Foreskin keratinocyte (primary cell): ENCODE measurements at places on chromosomes 7 and 10. TPM values are rescaled to one million over a fixed set of nuclear protein-coding genes. Genes with fewer than 3 reads are reported as not detected.

ELMO1 gene
- polyA plus RNA-seq = not detected in 2 replicates

ODAD2 gene
- polyA plus RNA-seq = 0.14 and 0.15 TPM in 2 replicates

MUC12 gene
- polyA plus RNA-seq = 0.66 and 1.1 TPM in 2 replicates

FGL2 gene
- polyA plus RNA-seq = not detected in 2 replicates

- peak; percentile 66 for DNase-seq
These were observed 11.4 kb upstream of the HSPA12A start for GRCh38 chr10:116753759-116754158.

- no peak for DNase-seq
These were observed 100.8 kb downstream of the MKI67 start for GRCh38 chr10:128025437-128025836.

- peak; percentile 14 for DNase-seq
These were observed 87.1 kb downstream of the POLR1F start for GRCh38 chr7:19621740-19622139.

- DNase-seq = no peak
These were observed 25.8 kb downstream of the DENND10 start for GRCh38 chr10:119129721-119130120.

DNA sequence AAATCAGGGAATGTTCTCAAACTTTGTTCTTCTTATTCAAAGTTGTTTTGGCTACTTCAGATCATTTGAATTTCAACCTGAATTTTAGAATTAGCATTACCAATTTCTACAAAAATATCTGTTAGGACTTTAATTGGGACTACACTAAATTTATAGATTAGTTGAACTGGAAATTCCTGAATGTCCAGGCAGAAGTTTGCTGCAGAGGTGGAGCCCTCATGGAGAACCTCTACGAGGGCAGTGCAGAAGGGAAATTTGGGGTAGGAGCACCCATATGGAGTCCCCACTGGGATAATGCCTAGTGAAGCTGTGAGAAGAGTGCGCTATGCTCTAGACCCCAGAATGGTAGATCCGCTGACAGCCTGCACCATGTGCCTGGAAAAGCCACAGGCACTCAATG is 22.8 kb upstream of the AGMO start:
- DNase-seq = no peak

GRCh38 chr7:154744256-154744860 is 258.6 kb downstream of the PAXIP1 start:
- DNase-seq = no peak

DNA sequence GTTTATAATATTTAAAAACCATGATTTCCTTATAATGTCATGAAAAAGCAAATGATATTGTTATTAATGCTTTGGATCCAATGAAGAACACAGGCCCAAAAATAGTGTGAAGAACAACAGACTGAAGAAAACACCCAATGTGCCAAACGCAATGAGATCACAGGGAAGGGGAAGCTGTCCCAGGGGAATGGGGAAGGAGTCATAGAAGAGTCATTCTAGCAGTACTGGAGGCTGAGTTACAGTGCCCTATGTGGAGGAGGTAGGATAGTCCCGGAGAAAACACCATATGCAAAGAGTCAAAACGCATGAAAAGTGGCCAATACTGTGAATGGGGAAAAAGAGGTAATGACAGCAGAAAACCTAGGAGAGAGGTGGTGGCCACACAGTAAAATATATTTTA is 50.9 kb downstream of the TPK1 start:
- no peak for DNase-seq

DNA sequence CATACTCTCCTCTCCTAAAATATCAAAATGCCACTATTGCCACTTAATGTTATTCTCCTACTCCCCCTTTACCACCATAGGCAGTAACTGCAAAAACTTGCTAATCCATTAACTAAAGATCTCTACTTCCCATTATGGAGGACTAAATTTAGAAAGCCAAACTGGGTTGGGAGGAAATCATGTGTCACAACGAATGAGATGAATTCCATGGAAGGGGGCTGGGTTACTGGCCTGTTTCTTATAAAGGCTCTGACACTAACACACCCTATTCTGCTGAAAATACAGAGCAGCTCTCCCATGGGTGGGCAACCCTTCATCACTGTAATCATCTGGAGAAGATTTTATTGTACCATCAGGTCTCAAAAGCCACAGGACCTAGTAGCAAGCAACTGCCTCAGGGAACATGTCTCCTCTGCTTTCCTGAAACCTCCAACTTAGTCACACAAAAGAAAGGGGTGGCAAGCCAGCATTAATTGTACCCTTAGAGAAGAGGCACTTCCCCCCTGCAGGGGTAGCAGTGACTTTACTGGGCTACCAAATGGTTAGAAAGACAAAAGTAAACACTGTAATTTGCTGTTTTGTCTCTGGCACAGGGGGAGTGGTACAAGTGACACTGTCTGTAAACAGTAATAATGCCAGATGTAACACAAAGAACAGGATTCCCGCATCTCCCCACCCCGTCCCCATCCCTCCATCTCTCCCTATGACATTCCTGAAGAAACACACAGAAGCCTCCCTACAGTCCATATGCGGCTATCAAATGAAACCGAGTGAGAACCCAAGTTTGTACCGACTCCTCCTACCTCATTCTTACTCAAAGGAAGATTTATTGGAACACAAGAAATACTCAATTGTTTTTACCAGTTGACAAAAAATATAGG is 81.6 kb downstream of the ARMH3 start:
- no peak for DNase-seq

GRCh38 chr10:127578961-127579305 is 29.8 kb downstream of the NPS start:
- DNase-seq = no peak

DNA sequence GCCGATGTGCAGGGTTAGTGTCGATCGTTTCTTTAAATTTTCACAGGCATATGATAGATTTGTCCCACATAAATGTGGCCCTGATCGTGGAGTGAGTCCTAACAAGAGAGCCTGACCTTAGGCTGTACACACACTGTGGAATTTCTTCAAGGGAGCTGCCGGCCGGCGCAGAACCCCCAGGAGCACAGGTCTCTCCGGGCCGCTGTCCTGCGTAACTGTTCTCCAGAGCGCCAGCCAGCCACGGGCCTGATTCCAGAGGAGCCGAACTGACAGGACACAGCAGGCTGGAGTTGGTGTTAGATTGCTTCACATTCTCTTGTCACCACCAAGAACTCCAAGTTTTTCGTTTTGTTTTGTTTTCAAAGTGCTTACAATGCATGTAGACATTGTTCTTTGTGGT is 37.3 kb downstream of the SHH start:
- no peak for DNase-seq

GRCh38 chr10:86344714-86345161 is 21.9 kb downstream of the GRID1 start:
- no peak for DNase-seq

- DNase-seq = peak; percentile 84
These were observed 74.6 kb upstream of the FRMD4A start for GRCh38 chr10:14405076-14406065.

GRCh38 chr10:50417486-50417885 is 166.2 kb upstream of the ASAH2 start:
- DNase-seq = no peak

- DNase-seq = no peak
These were observed 267.7 kb downstream of the MAD1L1 start for GRCh38 chr7:1964913-1965578.

- no peak for DNase-seq
These were observed 242.7 kb downstream of the FOXP2 start for GRCh38 chr7:114657279-114657678.

DNA sequence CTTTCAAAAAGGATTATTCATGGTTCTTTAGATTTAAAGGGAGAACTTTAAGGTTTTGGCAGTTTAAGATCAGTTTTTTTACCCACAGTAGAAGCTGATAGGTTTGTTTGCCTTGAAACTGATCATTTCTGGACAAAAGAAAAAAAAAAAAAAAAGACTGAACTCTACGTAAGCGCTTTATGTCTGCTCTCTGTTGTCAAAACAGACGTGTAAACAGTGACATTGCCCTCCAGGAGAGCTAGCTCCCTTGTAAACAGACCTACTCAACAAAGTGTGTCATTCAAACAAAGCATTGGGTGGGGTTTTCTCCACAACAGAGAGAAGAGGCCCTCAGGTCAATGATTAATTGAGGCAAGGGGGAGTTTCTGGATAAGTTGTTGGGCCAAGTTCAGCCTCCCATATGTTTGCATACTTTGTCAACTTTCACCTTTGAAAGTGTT is 568.1 kb upstream of the LRRN3 start:
- DNase-seq = peak; percentile 64

DNA sequence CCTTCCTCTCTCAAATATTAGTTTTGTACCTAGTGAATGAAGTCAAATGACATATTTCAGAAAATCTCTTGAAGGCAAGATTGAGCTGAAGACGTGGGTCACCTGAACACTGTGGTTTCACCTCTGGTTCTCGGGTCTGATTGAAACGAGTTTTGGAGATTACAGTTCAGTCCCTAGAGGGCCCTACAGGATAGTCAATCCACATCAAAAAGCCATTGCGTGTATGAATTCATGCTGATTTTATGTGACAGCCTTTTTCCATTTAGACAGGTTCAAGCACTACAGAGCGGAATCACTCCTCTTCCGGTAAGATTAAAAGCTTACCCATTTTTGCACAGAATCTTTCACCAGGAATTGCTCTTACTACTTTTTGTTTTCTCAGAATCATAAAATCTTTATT is 62.2 kb downstream of the VIM start:
- peak; percentile 17 for DNase-seq

DNA sequence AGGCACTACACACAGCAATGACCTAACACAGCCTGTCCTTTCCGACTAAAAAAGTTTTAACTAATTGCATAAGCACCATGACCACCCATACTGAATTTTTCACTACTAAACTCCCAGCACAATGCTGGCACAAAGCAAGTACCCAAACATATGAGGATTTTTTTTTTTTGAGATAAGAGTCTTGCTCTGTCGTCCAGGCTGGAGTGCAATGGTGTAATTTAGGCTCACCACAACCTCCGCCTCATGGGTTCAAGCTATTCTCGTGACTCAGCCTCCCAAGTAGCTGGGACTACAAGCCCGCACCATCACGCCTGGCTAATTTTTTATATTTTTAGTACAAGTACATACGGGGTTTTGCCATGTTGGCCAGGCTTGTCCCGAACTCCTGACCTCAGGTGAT is 5.1 kb downstream of the UBE2H start:
- no peak for DNase-seq

DNA sequence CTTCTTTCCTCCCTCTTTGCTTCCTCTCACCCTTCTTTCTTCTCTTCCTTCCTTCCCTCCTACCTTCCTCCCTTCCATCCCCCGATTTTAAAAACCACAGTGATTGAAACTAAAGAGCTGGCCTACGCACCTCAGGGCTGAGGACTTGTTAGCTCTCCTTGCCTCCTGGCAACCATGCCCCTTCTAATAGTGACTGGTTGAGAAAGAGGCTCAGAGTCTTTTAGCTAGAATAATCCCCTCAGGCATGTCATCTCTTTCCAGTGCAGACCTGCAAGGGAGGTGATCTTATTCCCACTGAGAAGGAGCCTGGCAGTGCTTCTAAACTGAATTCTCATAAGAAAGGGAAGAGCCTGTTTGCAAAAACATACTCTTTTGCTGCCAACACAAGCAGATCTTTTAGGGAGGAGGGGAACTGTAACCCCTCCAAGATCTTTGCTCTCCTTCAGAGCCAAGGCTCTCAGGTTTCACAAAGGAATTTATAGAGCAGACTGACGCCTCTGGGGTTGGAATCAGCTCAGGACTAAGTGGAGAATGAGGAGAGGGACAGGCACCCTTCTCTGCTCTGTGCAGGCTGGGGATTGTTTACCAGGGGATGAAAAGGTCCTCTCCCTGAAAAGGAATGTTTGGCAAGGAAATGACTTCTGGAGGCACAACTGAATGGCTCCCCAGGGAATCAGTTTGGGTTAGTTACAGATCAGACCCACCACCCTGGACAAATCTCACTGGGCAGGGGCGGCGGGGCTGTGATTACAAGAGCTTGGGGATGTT is 9.4 kb upstream of the ANKRD1 start:
- DNase-seq = no peak

DNA sequence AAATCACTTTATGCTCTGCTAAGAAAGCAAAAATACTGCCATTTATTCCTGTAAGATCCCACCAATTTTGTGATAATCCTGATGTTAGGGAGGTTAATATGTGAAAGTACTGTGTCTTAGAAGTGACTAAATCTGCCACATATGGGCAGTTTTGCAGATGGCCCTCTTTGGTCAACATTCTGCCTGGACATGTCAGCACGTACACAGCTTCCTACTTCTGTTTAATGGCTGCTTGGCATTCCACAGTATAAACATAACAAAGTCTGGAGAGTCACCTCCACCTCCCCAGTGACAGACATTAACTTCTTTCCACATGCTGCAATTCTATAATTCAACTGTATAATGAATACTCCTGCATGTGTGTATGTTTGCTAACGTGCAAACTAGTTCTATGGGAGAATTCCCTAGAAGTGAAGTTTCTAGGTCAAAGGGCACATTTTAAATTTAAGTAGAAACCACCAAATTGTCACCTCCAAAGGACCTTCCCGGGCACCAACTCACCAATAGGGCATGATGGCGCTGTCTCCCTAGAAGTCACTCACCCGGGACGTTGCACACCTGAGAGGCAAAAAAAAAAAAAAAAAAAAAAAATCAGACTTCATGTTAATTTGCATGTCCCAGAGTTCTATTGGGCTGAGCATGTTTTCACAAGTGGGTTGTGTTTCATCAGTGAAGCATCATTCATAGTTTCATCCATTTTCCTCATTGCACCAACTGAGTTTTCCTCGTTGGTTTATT is 38.9 kb downstream of the MKI67 start:
- peak; percentile 29 for DNase-seq

- no peak for DNase-seq
These were observed at the start of gene ANK3 for GRCh38 chr10:60389413-60390025. Gene ANK3, minus strand, starts transcription at chr10:60389875. Its CDS starts 337 bp downstream, at chr10:60389538.

DNA sequence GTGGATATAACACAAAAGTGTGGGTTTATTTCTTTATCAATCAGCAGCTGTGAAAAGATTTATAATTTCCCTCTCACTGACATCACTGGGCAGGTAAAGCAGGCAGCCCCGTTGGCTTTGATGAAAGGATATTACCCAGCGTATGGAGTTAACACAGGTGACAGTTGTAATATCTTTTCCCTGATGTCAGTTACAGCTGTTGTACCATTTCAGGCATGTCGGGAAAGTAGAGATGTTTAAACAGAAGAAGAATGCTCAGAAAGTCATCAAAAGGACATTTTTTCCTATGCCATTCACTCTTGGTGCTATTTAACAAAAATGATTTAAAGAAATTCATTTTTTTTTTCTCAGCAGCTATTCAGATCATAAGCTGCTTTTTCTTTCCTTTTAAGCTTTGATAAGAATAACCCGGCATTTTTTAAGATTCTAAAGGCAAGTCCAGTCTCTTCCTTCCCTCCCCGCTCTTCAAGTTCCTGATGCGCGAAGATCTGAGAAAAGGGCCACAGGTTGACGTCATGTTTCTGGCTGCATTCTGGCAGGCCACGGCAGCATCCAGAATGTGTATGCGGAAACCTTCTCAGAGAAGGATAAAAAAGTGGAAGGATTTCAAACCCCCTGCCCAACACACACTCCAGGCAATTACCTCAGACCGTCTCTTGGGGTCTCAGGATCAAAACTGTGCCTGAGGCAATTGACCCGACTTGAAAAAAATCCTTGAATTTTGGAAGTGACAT is 32.5 kb upstream of the ADAM12 start:
- peak; percentile 13 for DNase-seq

GRCh38 chr10:30467651-30468338 is 33.8 kb downstream of the MAP3K8 start:
- DNase-seq = no peak
